Cerebellar nuclear complex (tissue), 1 donor: ENCODE measurements at places on chromosomes 3 and 15.

GRCh38 chr3:189953551-189953950 is 167.1 kb downstream of the P3H2 start:
- DNase-seq: no peak

DNA sequence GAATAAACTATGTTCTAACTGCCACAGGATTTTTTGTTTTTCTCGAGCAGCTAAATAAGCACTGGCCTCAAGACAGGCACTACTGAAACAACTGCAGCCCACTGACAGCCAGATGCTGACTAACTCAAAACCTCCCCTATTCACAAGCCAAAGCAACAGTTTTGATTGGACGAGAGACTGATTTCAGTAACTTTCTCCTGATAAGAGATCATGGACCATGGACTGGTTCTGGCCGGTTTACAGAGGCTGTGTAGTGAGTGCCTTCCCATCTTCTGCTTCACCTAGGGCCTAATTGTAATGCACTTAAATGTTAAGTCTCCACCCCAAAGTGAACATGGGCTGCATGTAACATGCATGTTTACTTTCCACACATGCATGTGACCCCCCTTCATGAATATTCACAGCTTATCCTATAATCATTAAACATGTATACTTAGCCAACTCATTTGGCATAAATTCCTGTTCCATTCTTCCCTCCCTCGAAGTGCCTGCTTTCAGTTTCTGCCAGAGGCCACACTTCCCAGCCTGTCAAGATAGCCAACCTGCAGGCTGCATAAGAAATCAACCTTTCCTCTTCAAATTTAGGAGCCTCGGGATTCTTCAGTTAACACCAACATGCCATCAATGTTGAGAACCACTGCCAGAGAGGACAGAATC is 108.2 kb downstream of the ULK4 start:
- DNase-seq: no peak

- DNase-seq: no peak
Observed at GRCh38 chr15:50189633-50190032, 7.6 kb downstream of the SLC27A2 start.

DNA sequence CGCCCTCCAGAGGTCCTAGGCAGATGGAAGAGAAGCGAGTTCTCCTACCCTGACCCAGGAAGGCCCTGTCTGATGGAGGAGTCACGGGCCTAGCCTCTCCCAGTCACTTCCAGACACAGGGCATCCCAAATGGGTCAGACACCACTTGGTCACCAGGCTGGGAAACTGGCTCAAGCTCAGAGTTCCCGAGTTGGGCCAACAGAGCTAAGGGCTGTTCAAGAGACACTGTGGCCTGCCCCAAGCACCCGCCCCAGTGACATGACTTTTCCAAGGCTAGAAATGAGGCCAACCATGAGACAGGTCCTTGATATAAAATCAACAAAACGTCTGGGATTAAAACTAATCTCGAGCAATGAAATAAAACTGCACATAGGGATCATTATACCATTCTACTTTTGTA is 113.8 kb downstream of the IQSEC1 start:
- no peak for DNase-seq

DNA sequence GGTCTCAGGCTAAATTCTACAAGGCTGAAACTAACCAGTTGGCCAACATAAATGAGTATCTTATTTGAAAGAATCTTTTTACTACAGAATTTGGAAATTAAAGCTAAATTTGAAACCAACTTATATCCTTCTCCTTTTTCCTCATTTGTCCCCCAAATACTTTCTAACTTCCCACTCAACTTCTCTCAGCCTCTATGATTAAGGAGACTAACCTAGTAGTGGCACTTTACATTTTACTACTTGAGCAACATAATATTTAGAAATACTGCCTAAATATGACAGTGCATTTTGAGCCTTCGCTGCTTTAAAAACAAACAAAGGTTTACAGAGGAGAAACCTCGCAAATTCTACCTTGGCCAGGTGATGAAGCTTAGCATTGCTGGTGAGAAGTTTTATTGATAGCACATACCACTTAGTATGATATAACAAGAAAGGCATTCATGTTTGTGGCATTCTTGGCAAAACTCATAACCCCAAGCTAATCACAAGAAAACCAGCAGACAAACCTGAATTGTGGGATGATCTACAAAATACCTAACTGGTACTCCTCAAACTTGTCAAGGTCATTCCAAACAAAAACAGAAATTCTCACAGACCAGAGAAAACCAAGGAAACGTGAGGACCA is 432.1 kb upstream of the CFAP20DC start:
- no peak for DNase-seq
